Activated CD8-positive, alpha-beta memory T cell treated with anti-CD3 and anti-CD28 coated beads for 48 hours (primary cell): ENCODE measurements at places on chromosomes 16 and 17.

- DNase-seq: no peak
Observed at GRCh38 chr16:9165681-9166080, 74.2 kb downstream of the HAPSTR1 start.

DNA sequence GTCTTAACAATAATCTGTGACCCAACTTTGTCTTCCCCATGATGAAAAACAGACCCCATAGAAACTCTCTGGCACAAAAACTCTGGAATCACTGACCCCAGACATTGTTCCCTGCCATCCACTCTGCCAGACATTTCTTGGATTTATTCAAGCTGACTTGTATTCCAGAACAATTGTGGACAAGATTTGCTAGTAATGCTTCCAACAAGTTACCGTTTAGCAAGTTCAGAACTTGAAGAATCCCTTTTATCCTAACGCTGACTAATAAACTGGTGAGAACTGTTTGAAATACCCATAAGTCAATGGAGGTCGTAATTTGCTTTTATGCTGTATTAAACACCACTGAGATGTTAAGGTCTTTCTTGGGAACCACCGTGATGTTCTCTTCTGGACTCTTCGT, 10.5 kb downstream of the HSBP1 start:
- DNase-seq: no peak

GRCh38 chr16:28935346-28935745, 3.6 kb downstream of the CD19 start:
- no peak for DNase-seq

GRCh38 chr17:59899099-59899498, 6.2 kb downstream of the RPS6KB1 start:
- no peak for DNase-seq

DNA sequence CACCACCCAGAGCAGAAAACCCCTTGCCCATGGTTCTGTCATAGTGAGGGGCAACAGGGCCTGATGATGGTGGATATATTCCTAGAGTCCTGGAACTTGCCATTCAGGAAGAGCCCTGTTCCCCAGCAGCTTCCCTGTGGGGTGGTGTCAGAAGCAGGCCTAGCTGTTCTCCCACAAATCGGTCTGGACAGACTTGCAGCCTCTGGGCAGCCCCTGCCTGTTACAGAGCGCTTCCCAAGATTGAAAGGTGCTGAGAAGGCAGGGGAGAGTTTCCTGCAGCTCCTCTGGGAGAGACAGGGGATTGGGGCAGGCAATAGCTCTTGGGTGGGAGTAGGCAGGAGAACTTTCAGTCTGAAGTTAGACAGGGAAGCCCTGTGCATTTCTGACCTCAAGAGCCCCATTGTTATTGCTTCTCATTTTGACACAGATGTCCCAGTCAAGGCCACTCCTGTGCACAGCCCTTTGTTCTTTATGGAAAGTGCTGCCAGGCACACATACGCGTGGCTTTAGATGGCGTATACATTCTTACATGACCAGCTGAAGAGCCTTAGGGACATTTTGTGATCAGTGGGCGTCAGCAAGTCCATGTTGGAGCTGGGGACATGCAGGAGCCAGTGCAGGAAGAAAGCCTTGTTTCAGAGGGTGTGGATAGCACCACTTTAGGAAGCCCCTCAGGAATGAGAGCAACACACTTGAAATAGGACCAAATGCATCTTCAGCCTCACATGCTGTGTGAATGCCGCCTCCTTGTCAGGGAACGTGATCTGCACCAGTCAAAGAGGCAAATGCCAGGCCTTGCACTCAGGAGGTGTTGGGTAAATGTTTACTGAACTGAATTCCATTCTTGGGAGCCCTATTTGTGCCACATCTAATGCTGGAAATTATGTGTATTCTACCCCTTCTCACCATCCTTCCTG, 67.5 kb downstream of the GNAO1 start:
- DNase-seq: no peak

DNA sequence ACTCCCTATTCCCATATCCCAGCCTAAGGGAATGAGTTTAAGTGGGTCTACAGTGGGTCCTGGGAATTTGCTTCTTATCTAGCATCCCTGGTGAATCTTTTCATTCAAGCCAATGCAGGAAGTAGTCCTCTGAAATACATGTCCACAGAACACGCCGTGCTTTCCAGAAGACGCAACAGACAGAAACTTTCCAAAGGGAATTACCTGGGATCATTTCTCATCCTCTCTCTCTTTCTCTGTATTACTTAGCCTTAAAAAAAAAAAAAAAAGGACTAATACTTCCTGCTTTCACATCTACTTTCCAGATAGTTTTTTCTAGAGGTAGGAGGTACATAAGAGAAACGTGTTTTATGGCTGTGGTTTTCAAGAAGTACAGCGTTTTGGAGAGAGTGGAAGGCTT, 499.0 kb downstream of the MAF start:
- DNase-seq: no peak

DNA sequence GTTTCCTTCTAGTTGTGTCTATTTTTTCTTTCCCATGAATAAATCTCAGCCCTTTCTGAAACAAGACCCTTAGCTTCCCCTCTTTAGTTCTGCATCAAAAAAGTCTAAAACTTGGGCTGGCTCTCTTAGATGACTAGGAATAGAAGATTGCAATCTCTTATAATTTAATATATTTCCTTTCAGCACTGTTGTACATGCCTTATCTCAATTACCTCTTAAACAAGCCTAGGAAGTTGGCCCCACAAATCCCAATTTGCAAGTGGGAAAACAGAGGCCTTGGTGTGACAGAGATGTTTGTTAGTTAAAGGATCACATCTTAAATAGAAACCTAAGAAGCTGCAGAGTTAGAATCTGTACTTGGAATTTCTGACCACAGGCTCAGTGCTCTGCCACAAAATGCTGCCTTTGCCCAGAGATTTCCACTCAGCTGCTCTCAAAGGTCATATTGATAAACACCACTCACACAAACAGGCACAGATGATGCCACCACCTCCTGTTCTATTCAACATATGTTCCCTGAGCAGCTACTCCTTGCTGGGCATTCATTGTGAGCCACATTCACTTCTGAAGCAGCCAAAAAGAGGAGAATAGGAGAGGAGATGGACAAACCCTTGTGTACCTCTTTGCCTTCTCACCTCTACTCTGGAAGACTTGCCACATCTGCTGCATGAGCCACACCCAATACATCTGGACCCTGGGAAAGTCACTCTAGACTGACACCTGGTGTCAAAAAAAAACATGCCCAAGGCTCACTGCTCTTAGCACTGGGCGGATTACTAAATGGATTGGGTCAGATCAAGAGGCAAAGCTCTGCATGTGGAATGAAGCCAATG, 5.5 kb downstream of the CCDC182 start:
- DNase-seq: no peak

DNA sequence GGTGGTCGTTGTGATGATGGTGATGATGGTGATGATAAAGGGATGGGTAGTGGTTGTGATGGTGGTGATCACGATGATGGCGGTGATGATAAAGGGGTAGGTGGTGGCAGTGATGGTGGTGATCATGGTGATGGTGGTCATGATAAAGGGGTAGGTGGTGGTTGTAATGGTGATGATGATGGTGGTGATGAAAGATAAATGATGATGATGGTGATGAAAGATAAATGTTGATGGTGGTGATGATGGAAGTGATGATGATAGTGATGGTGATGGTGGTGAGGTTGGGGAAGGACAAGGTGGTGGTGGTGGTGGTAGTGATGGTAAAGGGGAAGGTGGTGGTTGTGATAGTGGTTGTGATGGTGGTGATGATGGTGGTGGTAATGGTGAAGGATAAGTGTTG, 13.9 kb downstream of the CDH5 start:
- no peak for DNase-seq

DNA sequence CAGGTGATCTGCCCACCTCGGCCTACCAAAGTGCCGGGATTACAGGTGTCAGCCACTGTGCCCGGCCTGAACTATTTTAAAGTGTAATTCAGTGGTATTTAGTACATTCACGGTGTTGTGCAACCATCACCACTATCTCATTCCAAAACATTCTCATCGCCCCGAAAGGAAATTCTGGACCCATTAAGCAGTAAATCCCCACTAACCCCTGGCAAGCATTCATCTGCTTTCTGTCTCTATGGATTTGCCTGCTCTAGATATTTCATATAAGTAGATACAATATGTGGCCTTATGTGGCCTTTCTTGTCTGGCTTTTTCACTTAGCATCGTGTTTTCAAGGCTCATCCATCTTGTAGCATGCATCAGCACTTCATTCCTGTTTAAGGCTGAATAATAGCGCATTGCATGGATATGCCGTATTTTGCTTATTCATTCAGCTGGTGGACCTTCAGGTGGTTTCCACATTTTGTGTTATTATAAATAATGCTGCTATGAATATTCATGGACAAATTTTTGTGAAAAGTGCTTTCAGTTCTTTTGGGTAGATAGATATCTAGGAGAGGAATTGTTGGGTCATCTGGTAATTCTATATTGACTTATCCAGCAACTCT, 8.4 kb upstream of the HERPUD1 start:
- DNase-seq: no peak

DNA sequence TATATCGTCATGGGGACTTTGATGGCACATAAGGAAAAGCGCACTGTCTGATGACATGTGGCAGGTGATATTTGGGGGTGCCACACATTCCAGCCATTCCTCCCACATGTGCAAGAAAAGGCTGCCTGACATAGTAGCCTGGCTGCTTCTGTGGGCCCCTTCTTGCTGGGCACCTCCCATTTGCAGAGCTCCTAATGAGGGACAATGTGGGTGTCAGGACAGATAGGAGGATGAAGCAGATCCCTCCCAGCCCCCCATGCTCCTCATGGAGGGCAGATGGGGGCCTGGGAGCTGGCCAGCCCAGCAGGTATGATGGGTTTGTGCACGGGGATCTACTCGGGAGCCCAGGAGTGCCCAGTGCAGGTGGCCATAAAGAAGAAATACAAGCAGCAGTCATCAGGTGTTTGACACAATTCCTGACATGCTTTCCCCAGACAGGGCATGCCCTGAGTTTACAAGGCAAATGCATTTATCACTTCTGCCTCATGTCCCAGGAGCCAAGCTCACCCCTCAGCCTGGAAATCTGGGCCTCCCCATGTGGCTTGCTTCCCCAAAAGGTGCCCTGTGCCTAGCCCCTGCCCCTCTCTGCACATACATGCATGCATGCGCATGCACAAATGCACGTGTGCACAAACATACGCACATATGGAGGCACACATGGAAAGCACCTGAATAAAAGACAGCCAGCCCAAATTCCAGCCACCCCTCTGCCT, 260.6 kb upstream of the RPL38 start:
- DNase-seq: no peak

GRCh38 chr16:85048921-85049562, 21.4 kb downstream of the KIAA0513 start:
- DNase-seq: no peak

DNA sequence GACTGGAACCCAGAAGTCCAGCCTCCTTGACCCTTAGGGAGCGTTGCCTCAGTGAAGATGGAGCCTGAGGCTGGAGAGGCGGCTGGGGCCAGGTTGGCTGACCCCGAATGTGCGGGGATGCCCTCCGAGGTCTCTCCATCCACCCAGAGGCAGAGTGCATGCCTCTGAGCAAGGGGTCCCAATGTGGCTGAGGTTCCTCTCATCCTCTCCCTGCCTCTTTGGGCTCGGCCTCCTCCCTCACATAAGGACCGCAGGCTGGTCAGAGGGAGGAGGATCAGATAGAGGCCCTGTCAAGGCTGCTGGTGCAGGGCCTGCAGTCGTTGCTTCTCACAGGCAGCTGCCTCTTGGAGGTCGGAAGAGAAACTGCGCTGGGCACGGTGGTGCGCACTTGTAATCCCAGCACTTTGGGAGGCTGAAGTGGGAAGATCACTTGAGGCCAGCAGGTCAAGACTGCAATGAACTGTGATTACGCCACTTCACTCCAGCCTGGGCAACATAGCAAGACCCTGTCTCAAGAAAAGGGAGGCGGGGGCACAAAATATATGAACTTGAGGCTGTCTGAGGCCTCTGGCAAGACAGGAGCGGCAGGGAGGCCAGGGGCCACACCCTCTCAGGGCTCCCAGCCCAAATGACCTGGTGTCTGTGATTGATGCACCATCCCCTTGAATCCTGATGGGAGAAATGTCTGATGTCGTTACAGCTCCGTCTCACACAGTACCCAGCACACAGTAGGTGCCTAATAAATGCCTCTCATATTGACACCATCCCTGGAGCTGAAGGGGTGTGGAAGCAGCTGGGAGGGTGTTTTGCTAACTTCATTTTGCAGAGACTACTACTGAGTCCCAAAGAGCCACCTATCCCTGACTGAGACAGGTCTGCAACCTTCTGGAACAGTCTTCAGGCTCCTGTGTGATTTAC, 220.1 kb upstream of the GSE1 start:
- DNase-seq: no peak

DNA sequence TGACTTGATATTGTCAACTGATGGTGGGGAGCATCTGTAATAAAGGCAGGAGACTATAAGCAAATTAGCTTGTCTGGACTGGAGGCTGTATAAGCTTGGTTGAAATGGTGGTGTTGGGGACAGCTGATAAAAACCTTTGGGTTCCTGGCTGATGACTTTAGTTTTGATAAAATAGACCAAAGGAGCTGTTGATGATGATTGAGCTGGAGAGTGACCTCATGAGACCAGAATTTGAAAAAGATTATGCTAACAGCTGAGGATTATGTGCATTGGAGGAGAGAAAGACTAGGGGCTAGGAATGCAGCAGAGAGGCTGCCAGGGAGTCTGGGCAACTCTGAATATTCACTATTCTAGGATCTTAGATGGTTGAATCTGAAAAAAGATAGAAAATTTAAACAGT, 8.7 kb upstream of the CDC27 start:
- no peak for DNase-seq

DNA sequence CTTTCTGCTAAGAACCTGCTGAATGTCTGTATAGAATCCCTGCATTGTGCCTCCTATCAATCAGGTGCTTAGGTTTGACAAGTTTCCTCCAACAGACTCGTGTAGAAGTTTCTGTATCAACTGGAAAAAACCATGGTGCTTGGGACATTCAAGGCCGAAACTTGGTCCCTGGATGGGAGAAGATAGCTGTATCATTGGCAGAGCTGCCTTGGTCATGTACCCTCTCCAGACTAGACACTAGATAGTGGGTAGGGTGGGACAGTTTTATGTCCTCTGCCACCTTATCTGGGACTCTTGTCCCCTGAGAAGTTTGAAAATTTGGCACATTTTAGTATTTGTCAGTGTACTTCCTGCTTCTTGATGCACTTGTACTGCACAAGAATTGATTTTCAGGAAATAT, 520.8 kb downstream of the WWOX start:
- DNase-seq: no peak

GRCh38 chr17:39757176-39757662, 19.5 kb downstream of the GRB7 start:
- no peak for DNase-seq
